CD4-positive, alpha-beta T cell treated with Interleukin-4 for 1 hour (primary cell): ENCODE measurements at places on chromosomes 3 and 15.

DNA sequence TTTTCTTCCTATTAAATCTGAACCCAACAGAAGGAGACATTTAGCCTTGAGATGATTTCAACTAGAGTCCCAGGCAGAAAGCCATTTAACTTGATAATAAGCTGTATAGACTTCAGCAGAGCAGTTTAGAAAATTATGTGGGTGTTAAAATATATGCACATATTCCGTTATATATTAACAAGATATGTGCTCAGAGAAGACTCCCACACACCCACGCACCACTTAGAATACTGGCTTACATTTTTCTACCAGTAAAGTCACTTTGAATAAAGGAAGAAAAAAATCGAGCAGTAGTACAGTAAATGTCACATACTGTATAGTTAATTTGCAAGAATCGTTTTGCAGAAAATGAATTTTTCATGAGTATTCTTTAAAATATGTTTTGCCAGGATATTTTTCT is 599.3 kb downstream of the FGF12 start:
- no peak for DNase-seq

GRCh38 chr3:16058521-16058920 is 116.0 kb upstream of the GALNT15 start:
- no peak for DNase-seq

- no peak for DNase-seq
Measured at GRCh38 chr3:188529228-188529627, 375.3 kb downstream of the LPP start.

DNA sequence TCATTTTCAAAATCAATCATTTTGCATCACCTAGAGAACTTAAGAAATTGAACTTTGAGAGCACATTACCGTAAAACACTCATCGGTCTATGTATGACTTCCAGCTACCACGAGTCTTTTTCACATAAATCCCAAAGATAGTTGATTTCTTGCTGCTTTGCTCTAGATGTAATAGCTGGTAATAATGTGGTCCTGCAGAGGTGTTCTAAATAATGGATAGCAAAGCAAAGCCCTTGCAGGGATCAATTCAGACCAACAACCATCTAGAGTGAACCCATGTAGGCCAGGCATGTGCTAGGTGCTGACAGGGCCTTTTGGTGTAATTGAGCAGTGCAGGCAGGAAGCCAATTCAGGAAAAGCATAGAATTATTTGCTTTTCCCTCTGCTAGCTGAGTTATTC is 26.1 kb upstream of the C3orf80 start:
- no peak for DNase-seq

DNA sequence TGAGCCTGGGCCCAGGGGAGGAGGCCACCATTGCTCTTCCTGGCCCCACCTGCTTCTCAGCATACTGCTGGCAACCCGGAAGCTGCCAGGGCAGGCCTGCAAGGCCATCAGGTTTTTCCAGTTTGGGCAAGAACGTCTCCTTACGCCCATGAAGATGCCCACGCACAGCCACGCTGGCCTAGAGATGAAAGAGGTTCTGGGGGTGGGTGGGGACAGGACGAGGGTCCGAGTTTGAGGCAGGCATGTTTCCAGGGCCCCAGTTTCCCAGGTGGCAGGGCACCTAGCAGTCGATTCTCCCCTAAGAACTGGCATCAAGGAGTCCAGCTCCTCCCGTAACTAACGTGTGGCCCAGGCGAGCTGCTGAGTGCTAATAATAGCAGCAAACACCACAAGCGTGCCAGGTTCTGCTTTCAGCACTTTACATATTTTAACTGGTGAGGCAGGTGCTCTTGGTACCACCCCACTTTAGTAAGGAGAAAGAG is 45.8 kb downstream of the ZNF710 start:
- DNase-seq, result no peak

DNA sequence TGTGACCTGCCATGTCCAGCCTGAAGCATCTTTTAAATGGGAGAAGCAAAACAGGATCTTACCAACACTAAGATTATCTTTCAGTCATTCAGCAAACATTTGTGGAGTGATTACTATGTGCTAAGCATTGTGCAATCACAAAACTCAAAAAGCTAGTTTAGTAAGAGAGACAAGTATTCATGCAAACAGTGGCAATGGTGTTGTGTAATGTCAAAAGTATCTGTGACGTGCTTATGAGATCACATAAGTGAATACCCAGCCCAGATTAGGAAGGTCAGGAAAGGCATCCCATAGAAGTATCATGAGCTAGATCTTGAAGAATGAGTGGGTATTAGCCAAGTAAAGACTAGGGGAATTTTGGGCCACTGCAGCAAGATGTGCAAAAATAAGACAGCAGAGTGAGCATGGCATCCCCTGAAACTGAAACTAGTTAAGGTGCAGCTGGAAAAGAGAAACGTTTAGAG is 32.1 kb downstream of the SEC62 start:
- no peak for DNase-seq

DNA sequence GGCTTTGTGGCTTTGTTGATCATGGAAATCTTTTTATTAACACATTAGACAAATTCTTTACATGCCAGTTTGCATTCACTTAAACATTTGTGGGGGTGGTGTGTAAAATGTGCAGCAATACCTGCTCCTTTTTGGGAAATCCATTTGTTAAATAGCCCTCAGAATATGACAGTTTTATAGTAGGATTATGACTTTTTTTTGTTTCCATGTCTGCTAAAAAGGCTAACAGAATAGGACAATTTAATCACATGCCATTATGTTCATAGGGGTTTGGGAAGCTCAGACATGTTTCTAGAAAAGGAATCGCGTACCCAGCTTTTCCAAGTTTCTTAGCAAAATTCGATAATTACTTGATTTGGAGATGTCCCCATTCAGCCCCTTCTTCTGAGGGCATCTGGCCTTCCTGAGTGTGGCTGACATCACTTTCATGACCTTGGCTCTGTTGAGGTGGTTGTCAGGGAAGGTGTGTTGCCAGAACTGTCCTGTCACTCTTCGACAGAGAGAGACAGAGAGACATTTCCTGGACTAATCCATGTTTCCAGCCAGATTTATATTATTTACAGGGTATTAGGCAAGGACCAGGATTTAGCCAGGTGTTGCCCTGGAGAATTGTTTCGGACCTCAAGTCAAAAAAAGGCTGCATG is 126.4 kb downstream of the PTPRG start:
- no peak for DNase-seq

GRCh38 chr3:487614-488013 is 291.1 kb downstream of the CHL1 start:
- no peak for DNase-seq

DNA sequence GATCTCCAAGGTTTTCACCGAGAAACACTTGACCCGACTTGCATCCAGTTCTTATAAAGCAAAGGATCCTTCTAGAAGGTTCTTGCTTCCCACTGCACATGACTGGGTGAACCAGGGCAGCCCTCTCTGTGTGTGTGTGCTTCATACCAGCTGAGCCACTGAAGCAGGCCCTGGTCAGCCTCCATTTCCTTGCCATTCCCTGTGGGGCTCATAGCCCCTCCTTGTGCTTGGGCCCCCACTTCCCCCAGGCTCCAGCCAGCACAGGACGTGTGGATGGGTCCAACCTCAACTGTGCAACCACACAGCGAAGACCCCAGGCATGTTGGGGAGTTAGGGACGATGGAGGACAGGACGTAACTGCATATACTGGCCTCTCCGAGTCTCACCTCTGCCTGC is 15.5 kb downstream of the KLF15 start:
- no peak for DNase-seq

GRCh38 chr3:50806806-50807205 is 132.1 kb downstream of the DOCK3 start:
- DNase-seq, result no peak

DNA sequence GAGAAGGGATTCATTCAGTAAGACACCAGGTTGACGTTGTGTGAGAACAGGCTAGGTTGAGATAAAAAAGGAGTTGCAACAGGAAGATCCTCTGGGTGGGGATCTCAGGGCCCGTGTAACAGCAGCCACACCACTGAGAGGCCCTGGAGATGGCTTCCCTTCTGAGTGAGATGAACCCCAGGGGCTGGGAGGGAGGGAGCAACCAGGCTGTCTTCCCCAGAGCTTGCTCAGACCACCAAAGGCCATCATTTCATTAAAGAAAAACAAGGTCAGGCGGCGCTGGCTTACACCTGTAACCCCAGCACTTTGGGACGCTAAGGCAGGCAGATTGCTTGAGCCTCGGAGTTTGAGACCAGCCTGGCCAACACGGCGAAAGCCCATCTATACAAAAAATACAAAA is 187.7 kb downstream of the ATP10A start:
- DNase-seq, result no peak

DNA sequence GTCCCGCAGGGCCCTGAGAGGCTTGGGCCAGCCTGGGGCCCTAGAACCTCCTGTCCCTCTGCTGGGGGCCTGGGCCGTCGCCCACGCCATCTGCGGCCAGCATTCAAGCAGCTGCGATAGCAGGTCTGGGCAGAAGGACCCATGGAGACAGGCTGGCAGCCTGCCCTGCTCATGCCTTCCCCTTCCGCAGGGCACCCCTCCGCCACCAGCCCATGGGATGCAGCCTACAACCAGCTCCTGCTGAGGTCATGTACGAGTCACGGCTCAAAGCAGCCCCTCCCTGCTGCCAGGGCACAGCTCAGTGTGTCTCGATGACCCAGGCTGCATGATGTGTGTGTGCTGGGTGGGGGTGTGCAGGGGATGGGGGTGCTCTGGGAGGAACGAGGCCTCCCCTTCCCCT is 27.8 kb downstream of the DUSP7 start:
- DNase-seq, result no peak

- no peak for DNase-seq
Measured at GRCh38 chr3:146491303-146491702, 21.9 kb upstream of the PLSCR2 start.

- DNase-seq, result peak; percentile 19
Measured at GRCh38 chr3:13308380-13308801, 111.7 kb downstream of the NUP210 start.

GRCh38 chr3:194328053-194328657 is 23.0 kb downstream of the CPN2 start:
- DNase-seq, result no peak

GRCh38 chr3:57779666-57780065 is 23.6 kb downstream of the SLMAP start:
- no peak for DNase-seq

DNA sequence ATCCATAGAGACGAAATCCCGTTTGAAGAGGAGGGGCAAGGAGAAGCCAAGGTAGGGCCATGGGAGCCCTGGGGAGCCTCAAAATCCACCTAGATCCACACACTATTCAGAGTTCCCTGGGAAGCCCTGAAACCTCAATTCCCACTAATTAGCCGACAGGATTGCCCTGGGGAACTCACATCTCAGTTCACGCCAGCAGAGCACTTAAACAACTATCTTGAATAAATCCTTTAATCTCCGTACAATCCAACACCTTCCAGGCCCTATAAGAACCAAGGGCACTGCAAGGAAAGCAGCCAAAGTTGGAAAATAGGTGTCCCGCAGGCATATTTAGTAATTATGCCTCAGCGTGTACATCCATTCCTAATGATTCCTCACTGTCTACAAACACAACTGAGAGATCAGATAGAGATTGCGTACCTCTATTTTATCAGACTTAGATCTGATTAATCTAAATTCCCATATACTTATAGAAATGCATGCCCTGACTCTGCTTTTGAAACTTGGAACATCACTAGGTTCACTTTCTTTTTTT is 25.6 kb upstream of the EIF4A2 start:
- DNase-seq, result no peak

DNA sequence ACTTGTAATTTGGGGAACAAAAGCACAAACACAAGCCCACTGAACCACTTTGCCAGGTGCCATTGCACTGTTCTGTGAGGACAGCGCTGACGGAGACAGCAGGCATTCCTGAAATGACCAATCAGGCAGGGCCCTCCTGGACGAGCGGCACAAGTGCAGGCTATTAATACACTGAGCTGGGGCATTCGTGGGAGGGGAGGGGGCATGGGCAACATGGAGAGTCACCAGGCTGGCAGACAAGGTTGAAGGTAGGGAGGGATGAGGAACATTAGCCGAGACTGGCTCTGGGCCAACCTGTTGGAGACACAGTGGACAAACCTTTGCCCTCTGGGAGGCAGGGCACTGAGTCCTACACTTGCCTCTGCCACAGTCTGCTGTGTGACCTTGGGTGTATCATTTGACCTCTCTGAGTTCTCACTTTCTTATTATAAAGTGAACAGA is 45.6 kb downstream of the NOX5 start:
- DNase-seq, result no peak
